CD4-positive, alpha-beta T cell (primary cell): ENCODE measurements at places on chromosomes 7 and 10.

- peak; percentile 15 for DNase-seq
These were observed 19.2 kb downstream of the TBATA start for GRCh38 chr10:70765794-70766594.

- DNase-seq = no peak
These were observed 20.5 kb upstream of the MLXIPL start for GRCh38 chr7:73644688-73645286.

GRCh38 chr10:13706604-13707003 is 119.8 kb downstream of the PRPF18 start:
- DNase-seq = no peak

DNA sequence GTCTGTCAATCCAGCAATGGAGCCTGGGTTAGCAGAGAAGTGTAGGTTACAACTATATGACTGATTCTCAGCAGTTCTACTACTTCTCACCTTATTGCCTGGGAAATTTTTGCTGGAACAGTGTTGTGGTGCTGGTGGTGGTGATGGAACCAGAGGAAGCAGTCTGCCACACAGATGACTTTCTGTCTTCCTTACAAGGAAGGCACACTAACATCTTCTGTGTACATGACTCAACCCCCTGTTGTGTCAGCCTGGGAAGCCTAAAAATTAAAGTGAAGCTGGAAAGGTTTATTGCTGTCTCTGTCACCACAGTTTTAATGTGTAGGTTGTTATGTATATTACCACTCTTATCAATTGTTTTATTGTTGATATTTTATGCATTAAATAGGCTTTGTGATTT is 40.3 kb downstream of the ANKRD7 start:
- DNase-seq = no peak

DNA sequence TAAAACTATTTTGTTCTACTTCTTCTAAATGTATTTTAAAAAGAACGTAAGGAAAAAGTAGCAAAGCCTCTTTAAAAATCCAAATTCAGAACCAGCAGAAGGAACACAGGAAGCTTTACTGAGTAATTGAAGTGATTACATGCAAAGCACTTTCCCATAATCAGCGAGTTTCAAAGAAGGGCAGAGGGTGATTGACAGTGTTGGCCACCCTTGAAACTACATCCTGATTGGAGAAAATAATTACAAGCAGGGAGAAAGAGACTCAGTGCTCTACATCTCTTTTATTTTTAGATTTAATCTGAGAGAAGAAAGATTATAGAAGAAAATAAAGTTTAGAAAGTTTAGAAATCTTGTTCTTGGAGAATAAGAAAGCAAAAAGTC is 20.3 kb upstream of the HGF start:
- DNase-seq = no peak

- DNase-seq = no peak
These were observed 38.2 kb downstream of the NRBF2 start for GRCh38 chr10:63171255-63171855.

DNA sequence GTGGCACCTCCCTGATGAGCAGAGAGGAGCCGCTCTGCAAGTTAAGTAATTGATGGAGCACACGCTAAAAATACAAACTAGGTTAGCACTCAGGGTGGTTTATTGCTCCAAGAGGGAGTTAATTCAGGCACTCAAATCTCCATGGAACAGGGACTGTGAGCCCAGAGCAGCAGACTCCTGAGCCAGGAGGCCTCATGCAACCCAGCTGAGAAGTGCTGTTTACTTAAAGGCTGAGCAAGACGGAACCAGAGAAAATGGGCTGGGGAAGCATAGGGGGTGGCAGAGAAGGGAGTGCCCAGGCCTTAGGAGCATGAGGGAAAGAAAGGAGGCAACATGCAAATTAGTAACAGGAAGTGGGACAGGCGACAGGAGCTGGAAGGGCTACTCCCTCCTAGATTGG is 174.1 kb downstream of the KCNMA1 start:
- DNase-seq = no peak

GRCh38 chr10:8511026-8511425 is 456.5 kb downstream of the GATA3 start:
- no peak for DNase-seq

GRCh38 chr7:157318015-157318706 is 18.6 kb upstream of the DNAJB6 start:
- DNase-seq = no peak
